ENCODE measurements at places on chromosomes 1 and 21.
A peak's percentile ranks its signal among the peaks of the same experiment; 100 is the strongest.

- DNase-seq = no peak
Observed at GRCh38 chr1:171645553-171646248, 6.8 kb downstream of the MYOC start.

- DNase-seq = peak; percentile 30
Observed at GRCh38 chr1:117128323-117129079, 7.0 kb upstream of the TRIM45 start.

GRCh38 chr1:178506177-178506576 is 6.7 kb upstream of the TEX35 start:
- DNase-seq = no peak

DNA sequence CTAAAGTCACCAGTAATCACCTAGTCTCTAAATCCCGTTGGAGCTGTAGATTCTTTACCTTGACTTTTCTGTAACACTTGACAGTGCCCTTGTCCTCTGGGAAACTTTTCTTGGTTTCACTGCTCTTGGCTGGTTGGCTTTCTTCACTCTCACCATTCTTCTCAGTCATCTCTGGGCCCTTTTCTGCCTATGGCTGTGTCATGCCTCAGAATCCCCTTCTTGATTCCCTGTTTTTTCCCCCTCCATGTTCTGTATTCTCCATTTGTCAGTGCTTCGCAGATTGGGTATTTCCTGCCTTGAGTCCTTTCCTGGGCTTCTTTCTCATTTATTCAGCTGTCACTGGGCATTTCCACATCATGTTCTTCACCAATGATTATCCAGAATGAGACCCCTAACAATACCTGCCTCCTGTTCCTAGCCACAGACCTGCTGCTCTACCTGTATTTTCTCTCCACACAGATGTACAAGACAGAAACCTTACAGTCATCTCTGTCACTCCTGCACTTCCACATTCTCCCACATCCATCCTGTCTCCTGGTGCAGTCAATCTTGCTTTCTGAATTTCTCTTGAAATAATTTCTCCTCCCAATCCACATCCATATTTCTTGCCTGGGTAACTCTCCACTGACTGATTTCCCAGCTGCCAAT is 14.7 kb downstream of the UCK2 start:
- DNase-seq = no peak

- DNase-seq = no peak
Observed at GRCh38 chr1:18799454-18799853, 60.0 kb downstream of the TAS1R2 start.

DNA sequence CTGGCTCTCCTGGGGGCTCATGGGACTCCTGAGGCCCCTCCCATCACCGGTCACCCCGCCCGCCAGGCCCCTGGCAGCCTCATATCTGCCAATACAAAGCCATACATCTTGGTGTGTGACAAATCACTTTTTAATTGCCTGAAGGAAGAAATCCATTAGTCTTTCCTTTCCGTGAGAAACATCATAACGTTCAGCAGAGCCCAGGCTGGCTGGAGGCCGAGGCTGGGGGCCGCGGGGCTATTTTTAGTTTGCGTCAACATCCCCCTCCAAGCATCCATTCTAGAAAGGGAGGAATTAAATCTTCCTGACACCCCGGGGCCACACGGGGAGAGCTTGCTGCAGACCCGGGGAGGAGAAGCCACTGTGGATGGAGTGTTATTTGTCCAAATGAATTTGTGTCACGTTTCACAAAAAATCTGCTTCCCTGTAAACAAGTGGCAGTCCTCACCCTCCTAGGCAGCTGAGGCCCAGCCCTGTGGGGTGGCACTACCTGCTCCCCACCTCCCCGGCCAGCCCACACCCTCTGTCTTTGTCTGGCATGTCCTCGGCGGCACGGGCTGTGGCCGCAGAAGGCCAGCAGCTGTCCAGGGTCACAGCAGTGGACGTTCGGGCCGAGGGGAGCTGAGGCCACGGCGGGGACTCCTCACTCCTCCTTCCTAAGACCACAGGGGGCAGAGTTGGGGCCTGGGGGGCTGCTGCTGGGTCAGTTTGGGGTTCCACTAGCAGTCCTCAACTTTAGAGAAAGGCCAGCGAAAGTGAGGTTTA is 236.9 kb upstream of the VAMP3 start:
- no peak for DNase-seq
